ENCODE measurements at places on chromosomes 1 and 21.

- no peak for DNase-seq
Observed at GRCh38 chr1:145947551-145947950, 10.3 kb downstream of the LIX1L start.

DNA sequence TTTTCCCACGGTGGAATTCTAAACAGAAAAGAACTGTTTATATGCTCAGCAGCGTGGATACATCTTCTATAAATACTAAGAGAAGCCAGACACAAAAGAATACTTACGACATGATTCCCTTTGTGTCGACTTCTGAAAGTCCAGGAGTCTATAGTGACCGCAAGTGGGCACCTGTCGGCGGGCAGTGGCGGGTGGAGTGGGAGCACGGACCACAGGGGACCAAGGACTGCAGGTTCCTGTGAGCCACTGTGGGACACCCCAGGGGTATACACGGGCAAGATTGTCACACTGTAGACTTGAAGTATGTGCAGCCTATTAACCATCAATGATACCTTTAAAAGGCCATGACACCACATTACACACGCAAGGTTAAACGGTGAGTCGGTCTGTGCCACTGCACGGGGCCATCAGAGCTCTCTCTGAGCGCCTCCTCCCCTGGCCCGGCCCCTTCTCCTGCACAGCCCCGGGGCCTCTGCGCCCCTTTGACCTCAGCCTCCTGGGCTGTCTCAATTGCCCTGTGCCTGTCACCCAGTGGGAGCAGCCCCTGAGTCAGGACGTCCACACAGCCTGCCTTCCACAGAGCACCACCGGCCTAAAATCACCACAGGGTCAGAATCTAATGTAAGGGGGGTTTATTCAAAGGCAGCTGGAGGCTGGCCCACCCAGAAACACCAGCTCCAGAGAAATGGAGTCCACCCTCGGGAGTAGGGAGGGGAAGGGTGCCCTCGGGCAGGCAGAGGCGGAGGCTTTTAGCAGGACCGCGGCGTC is 90.0 kb upstream of the COL6A1 start:
- DNase-seq: no peak

GRCh38 chr1:38990386-38990737 is 714 bp upstream of the AKIRIN1 start:
- DNase-seq: no peak

DNA sequence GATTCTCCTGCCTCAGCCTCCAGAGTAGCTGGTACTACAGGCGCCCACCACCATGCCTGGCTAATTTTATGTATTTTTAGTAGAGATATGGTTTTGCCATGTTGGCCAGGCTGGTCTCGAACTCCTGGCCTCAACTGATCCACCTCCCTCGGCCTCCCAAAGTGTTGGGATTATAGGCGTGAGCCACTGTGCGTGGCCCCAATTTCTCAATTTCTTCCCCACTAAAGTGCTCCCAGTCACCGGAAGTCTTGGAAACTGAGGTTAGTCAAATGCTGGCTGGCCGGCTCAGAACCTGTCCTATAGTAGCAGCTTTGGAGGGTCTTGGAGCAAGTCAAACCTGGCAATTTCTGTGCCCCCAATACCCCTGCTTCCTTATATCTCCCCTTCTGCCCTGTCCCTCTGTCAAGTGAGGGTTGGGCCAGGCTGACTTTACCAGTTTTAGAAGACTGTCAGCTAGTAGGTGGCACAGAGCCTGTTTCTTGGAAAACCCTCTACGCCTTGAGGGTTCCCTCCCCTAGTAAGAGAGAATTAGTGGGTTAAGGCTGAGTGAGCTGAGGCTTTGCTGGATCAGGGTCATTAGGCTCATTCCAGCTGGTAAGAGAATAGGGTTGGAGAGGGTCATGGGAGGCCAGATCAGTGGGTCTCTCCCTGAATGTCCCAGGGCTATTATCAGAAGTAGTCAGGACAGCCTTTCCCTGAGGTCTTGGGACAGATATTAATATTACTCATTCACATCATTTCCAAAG is 8.3 kb upstream of the EPB41 start:
- no peak for DNase-seq

DNA sequence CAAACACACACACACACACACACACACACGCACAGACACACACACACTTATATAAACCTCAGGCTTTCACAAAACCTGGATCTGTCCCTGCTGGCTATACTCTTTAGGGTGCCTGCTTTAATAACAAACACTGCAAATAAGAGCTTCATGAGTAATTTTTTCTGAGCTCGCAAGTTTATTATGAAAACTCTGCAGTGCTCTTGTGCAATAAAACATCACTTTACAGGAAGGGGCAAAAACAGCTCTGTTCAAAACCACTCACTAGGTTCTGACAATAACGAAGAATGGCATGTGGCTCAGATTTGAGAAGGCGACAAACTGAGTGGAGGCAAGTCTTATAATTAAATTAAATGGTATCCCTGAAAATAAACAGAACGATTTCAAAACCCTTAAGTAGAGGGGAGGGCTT is 42.6 kb upstream of the CTPS1 start:
- DNase-seq: no peak

DNA sequence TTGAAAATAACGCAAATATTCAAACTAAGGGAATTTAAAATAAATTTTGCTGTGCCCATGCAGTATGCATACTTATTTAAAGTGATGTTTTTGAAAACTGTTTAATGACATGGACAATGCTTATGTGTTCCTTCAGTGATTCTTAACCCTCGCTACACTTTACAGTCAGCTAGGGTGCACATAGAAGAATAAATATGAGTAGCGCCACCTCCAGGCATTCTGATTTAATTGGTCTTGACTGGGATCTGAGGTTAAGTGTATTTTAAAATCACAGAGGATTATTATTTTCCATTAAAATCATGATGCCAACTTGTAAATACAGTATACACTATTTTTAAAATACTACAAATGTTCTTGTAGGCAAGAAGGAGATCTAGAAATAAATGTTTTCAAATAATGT is 373.5 kb upstream of the ADGRL4 start:
- DNase-seq: no peak

GRCh38 chr1:6006882-6007281 is 14.7 kb upstream of the NPHP4 start:
- DNase-seq: no peak

DNA sequence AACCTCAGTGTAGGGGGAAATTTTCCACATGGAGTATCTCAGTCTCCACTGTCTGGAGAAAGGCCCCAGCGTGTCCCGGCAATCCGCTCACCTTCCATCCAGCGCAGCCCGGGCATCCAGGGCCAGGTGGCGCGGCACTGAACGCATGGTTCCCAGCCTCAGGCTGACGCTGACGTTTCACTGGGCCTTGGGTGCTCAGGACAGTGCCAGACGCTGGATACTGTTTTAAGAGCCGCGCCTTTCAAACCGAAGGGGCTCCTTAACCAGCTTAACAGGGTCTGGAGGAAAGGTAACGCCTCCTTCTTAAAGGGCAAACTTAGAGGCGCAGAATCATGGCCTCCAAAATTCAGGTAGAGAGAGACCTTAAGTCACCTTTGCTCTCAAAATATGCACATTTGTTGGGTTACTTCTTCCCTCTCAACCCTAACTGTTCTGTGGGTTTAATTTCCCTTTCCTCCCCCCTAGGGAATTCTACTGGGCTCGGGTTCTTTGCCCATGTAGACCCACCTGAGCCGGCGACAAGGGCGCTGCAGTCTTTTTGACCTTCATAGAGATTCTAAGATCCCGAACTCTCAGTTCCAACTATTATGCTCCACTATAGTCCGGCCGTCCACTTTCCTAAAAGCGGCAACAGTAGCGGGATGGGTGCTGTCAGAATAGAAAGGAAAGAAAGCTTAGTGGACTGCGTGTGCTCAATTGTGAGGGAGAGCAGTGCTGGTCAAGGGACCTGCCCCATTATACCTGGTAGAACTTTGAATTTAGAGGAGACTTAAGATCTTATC is 3.5 kb upstream of the LHX9 start:
- DNase-seq: no peak

DNA sequence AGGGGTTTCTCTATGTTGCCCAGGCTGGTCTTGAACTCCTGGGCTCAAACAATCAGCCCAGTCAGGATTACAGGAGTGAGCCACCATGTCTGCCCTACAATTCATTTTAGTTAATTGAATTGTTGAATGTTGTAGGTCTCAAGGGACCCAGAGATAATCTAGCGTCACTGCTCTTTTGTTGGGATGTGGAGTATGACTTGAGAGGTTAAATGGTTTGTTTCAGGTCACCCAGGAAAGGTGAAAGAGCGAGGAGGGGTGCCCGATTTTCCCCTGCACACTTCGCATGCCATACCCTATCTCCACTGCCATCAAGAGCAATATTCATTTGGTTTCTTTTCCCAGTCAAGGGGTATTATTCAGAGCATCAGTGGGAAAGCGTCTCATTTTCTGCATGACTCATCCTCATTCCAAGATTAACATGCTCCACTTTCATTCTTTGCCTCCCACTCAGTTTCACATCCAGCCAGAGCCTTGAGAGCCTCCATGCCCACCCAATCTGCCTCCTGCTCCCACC is 13.1 kb upstream of the SLC30A1 start:
- DNase-seq: no peak

DNA sequence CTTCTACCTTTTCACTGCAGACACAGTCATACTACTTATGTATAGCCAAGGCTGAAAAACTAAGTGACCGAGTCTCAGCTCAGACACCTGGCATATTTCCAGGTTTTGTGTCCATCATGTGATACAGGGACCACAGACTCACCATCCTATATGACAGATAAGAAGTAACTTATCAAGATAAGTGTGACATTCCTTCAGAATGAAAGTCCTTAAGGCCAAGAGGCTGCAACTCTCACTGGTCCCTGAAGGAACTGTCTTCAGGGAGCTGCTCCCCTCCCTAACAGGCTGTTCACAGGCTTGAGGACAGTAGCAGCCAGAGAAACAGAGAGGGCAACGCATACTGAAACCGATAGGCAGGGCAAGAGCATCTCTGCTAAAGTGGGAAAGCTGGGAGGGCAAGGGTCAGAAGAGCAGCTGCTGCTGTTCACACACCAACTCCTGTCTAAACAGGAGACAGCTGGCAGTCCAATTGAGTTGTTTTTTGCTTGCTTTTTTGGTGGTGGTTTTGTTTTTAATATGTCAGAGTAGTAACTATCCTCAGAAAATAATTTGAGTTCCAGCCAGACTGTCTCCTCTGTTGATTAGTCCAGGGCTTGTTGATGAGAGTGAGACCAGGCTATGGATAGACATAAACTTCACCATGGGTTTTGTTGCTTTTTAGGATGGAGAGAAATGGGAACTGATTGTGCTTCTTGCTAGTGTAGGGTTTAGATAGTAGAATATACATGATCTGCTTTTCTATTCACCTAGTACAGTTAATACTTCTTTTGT is 67.7 kb downstream of the MACF1 start:
- no peak for DNase-seq

- no peak for DNase-seq
Observed at GRCh38 chr1:93613898-93614297, 67.7 kb downstream of the BCAR3 start.

- DNase-seq: no peak
Observed at GRCh38 chr21:20999659-21000058, 1.4 kb downstream of the NCAM2 start.

GRCh38 chr1:50271968-50272578 is 151.2 kb downstream of the DMRTA2 start:
- DNase-seq: no peak

DNA sequence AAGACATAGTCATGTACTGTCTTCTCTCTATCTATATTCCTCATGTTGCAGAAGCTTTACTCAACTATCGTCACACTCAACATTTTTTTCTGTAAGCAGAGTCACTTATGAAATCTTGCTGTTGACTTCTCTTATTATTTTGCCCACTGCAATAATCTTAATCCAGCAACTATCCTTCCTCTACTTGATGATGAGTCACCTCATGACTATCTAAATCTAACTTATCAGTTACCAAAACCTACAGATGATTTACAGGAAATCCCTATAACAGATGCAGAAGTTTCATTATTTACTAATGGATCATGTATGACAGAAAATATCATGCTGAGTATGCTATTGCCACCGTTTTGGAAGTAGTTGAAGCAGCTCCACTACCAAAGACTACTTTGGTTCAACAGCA is 378.9 kb downstream of the DUSP10 start:
- DNase-seq: no peak

GRCh38 chr1:66532798-66533783 is 862 bp upstream of the SGIP1 start:
- DNase-seq: no peak

GRCh38 chr1:205229399-205229871 is 1.7 kb downstream of the TMCC2 start:
- no peak for DNase-seq

GRCh38 chr1:242055749-242056320 is 56.9 kb upstream of the MAP1LC3C start:
- DNase-seq: no peak

DNA sequence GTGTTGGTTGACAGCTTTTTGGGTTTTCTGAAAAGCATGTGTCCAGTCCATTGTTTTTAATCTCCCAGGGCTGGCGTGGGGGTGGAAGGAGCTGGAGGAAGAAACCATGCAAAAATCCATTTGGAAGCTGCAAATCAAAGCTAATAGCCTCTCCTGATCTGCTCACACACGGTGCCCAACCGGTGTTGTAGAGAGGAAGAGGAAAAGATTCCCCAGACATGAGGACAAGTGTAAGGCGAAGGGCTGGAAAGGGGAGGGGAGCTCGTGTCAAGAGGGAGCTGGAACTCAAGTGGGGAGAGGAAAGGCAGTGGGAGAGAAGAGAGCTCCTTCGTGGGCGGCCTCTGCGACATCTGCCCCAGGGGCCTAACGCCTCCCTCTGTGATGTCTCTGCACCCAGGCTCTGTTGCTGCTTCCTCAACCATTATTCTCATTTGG is 112.3 kb upstream of the IRF2BP2 start:
- no peak for DNase-seq

DNA sequence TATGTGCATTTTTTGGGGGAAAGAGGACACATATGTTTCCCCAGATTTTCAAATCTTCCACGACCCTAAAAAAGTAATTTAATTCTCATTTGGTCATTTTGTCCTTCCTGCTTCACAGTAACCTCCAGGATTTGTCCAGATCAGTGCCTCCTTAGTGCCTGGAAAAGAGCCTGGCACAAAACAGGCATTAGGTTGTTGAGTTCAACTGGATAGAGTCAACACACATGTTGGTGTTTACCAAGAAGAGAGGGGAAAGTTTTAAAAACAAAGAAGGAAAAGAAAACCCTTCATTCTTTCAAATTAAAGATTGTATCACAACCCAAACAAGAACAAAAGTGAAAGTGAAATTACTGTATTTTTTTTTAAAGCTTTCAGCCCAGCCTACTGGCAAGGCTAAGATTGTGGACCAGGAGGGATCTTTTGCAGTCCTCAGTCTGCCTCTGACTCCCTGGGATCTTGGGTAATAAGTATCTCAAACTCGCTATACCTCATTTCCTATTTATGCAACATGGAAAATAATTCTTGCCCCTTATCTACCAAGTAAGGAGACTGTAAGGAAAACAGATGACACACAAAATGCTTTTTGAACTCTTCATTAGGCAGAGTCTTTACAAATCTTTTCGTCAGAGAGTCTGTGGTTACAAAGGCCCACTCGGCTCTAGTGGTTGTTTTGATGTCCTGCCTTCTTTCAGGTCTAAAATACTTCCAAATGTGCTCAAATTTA is 57.8 kb downstream of the ZNF281 start:
- no peak for DNase-seq

DNA sequence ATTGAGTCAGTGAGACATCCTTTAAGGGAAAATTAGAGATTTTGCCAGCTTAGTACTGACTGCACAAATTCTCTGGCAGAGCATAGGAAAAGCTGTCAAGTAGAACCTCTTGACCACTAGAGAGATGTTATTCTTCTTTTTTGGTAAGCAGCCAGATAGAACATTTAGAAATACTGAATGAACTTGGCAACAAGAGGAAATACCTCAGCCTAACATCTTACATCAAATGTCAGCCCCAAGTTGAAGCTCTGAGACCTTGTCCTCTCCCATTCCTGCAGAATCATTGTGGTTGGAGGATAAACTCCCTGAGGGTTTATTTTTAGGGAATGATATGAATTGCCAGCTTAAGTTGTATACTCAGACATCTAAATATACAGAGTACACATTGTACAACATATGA is 53.5 kb downstream of the MIGA1 start:
- DNase-seq: no peak

All from activated naive CD4-positive, alpha-beta T cell (primary cell).